ENCODE measurements at places on chromosomes 1 and 21.

DNA sequence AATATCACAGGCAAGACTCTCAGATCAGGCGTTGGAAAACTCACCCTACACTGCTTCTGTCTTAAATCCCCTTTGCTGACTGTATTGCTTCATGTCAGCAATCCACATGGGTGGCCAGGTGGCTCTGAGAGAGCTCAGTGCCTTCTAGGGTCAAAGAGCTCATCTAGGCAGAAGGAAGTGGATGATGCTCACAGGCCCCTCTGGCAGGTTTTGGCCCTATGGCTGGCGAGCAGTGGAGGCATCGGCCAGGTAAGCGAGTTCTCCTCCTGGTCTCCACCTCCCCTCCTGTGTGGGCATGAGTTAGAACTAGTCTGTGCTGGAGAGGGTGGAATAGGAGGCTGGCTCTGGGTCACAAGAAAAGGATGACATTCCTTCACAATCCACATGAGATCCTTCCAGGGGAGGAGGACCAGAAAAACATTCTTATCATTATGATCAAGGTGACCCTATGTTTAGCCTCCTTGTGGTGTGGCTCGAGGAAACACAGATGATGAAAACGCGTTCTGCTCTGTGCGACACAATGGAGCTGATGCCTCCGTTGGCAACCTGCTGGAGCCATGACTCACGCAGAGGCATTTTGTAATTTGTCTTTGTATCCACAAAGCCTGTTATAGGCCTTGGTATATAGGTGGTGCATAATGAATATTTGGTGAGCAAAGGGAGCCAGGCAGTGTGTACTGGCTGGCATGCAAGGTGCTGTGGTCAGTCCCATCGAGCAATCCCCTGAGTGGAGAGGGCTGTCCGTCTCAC is 264.6 kb upstream of the RAB4A start:
- DNase-seq = no peak

GRCh38 chr21:27103768-27104167 is 136.9 kb upstream of the ADAMTS5 start:
- no peak for DNase-seq

DNA sequence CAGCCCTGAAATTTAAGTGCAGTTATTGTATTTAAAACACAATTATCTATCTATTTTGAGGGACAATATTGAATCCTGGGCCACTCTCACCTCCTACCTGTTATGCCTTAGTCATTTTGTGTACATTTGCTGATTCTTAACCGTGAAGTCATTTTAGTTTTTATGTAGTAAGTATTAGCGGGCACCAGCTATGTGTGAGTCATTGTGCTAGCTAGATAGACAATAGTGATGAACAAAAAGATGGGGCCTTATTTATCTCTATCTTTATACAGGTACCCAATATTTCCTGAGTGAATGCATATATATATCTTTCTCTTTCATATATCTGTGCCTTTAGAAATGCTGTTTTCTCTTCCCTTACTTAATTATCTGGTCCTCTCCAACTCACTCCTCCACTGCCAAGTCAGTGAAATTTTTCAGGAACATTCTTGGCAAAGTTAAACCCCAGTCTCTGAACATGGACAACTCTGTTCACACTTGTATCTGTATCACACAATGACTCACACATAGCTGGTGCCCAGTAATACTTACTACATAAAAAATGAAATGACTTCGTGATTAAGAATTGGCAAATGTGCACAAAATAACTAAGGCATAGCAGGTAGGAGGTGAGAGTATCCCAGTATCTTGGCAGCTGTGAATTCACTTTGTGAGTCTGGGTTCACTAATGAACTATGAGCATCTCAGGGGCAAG is 166.0 kb upstream of the C8B start:
- no peak for DNase-seq

GRCh38 chr1:39895731-39896480 is 5.8 kb downstream of the MYCL start:
- no peak for DNase-seq

DNA sequence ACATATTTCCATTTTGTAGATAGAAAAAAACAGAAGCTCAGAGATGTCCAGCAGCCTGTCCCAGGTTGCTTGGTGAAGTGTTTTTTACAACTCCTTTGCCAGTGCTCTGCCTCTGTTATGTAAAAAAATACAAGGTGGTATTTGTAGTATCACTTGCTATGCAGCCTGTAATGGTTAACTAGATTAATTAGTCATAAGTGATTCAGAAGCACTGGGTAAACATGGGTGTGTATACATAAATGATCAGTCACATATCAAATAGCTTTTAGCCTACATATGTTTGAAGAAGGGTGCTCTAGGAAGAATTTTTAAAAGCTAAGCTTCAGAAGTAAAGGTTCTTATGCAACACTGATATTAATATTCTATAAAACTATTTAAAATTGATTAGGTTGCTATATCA is 70.0 kb upstream of the MAGI3 start:
- no peak for DNase-seq

DNA sequence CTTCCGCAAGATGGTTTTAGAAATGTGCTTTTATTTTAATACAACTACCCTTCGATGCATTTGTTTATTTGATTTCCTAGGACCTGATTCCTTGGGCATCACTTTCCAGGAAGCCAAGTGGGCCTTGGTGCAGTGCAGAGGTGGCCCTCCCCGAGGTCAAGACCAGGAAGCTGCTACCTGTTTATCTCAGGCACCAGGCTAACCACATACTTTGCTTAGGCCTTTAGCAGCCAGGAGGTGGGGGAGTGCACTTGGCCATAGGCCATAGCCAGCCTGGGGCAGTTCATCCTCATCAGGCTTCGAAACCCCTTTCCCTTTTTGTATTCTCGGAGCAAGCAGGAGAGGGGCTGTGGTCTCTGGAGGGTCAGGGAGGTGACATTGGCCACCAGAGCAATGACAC is 45.4 kb downstream of the SMYD2 start:
- no peak for DNase-seq

GRCh38 chr1:164780863-164781262 is 221.9 kb downstream of the PBX1 start:
- DNase-seq = no peak

- no peak for DNase-seq
Measured at GRCh38 chr1:225766967-225767633, 10.5 kb upstream of the SRP9 start.

DNA sequence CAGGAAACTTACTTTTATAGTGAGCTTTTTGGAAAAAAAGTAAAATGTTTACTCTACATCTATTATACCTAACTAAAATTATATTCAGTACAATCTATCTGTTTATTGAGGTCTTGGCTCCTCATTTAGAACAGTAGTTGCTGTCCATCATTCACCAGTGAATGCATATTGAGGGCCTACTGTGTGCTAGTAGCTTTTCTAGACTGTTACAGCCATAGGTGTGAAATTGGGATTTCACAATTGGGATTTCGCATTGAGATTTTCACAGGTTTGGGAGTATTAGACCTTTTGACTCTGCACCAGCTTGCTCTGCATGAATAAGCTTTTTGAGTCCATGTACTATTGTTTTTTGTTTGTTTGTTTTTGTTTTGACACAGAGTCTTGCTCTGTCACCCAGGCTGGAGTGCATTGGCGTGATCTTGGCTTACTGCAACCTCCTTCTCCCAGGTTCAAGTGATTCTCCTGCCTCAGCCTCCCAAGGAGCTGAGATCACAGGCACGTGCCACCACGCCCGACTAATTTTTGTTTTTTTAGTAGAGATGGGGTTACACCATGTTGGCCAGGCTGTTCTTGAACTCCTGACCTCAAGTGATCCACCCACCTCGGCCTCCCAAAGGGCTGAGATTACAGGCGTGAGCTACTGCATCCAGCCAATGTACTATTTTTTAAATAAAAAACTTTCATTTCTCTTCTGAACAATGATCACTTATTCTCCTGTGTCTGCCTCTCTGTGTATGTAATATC is 47.2 kb upstream of the ERRFI1 start:
- no peak for DNase-seq

GRCh38 chr1:91798241-91798648 is 87.7 kb downstream of the TGFBR3 start:
- DNase-seq = no peak

GRCh38 chr1:167630568-167631385 is 745 bp downstream of the RCSD1 start:
- DNase-seq = no peak

DNA sequence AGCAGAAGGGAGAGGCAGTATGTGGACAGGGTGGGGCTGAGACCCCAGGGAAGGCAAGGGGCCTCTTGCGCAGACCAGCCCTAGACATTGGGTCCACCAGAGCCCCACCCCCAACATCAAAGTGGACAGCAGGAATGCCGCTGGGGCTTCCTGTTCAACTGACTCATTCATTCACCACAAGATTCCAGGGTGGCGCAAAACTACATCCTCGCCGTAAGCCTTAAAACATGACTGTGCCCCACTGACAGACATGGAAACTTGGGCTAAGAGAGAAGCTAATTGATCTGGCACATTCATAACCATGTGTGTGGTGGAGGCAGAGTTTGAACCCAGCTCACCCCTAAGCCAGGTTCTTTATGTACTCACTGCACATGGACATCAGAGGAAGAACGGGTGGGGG is 14.0 kb downstream of the COL16A1 start:
- DNase-seq = no peak

- no peak for DNase-seq
Measured at GRCh38 chr21:45460611-45461368, 55.8 kb downstream of the COL18A1 start.

DNA sequence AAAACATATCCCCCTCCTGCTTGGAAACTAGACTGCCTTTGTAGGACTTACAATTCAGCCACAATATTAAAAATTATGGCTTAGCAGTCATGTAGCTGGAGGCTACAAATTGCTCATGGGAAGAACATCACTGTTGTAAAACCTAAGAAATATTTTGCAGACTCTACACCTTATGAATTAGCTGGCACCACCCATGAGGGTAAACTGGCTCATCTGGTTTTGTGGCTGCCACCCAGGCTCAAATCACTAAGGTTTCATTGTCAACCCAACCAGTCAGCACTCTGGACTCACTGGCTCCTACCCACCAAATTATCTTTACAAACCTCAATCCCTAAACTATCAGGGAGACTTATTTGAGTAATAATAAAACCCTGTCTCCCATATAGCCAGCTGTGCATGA is 100.7 kb upstream of the OLFM3 start:
- no peak for DNase-seq

- no peak for DNase-seq
Measured at GRCh38 chr1:32931760-32932159, 30.6 kb upstream of the TMEM54 start.

- no peak for DNase-seq
Measured at GRCh38 chr1:206066479-206067171, 13.7 kb downstream of the RHEX start.

GRCh38 chr1:43285269-43285990 is at the start of gene C1orf210:
Gene C1orf210, minus strand, starts transcription at chr1:43285581. Its CDS starts 2,311 bp downstream, at chr1:43283270.
- DNase-seq = no peak

DNA sequence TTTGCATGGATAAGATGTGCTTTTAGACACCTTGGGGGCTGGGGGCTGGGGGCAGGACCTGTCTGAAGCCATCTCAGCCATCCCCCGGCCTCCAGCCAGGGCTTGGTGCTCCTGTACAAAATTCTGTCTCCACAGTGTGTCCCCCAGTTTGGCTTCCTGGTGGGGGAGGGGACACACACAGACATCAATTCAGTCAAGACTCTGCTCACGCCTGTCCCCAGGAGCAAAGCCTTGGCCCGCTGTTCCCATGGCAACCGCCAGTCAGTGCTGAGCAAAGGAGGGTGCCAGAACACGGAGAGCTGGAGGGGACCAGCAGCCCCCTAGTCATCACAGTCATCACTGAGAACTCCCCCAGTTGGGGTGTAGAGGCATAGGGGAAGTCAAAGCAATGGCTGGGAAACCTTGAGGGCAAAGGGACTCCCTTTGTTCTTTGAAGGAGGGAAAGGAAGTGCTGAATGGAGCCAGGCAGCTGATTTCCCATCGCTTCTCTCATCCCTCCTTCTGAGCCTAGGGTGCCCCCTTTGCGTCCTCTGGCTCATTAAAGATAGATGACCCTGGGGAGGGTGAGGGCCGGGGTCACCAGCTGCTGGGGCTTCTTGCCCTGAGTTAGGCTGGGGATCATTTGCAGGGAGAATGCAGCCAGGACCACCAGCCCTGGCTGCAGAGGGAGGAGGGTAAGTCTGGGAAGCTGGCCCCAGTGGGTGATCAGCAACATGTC is 134.9 kb upstream of the IPO9 start:
- no peak for DNase-seq

GRCh38 chr1:43276673-43277072 is 6.9 kb downstream of the TMEM125 start:
- DNase-seq = no peak

GRCh38 chr1:22812993-22813790 is 102.6 kb downstream of the EPHB2 start:
- no peak for DNase-seq

GRCh38 chr1:46472498-46473181 is 17.0 kb upstream of the DMBX1 start:
- DNase-seq = no peak

- no peak for DNase-seq
Measured at GRCh38 chr21:44942566-44942965, 2.7 kb downstream of the SLX9 start.

GRCh38 chr1:112196731-112197130 is 199.3 kb upstream of the CTTNBP2NL start:
- DNase-seq = no peak

- no peak for DNase-seq
Measured at GRCh38 chr1:54787604-54788003, 13.5 kb downstream of the TTC22 start.

- no peak for DNase-seq
Measured at GRCh38 chr1:169945181-169945580, 51.5 kb upstream of the SCYL3 start.

- no peak for DNase-seq
Measured at GRCh38 chr1:35573198-35574124, at the start of gene TFAP2E. Gene TFAP2E, plus strand, starts transcription at chr1:35573314. Its CDS starts 264 bp downstream, at chr1:35573578.

DNA sequence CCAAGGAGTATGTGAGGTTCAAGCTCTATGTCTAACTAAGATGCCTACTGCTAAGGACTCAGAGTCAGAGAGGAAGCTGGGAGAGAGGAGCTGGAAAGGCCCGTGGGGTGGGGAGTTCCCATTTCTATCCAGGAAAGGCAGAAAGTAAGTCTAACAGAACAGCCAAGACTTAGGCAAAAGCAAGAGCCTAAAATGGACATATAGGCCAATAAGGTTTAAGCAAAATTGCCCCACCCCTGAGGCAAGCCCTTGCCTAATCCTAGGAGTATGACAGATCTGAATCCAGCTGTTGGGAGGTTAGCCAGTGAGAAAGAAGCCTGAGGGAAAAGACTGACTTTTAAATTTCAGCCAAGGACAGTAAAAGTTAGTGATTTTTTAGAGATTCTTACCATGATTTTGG is 1.6 kb upstream of the KLHDC9 start:
- no peak for DNase-seq

DNA sequence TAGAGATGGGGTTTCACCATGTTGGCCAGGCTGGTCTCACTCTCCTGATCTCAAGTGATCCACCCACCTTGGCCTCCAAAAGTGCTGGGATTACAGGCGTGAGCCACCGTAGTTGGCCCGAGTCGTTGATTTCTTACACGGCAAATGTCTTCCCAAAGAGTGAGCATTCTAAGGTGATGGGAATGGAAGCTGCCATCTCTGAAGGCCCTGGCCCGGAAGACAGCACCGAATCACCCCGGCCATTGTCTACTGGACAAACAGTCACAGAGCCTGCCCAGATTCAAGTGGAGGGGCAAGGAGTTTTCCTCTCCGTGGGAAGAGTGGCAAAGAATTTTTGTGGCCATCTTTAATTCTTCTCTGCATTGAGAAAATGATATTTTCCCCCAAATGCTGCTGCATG is 92.1 kb upstream of the AJAP1 start:
- DNase-seq = no peak

- DNase-seq = no peak
Measured at GRCh38 chr1:167514288-167514687, 4.0 kb downstream of the CD247 start.

GRCh38 chr21:36847189-36847588 is 119.3 kb downstream of the HLCS start:
- DNase-seq = no peak

All from stimulated activated CD4-positive, alpha-beta T cell treated with anti-CD3 and anti-CD28 coated beads, Interleukin-12 subunit alpha, Interleukin-12 subunit beta, amount 100 ng/mL, for 48 hours (primary cell).